ENCODE measurements at places on chromosomes 1 and 21.
A peak's percentile ranks its signal among the peaks of the same experiment; 100 is the strongest.

DNA sequence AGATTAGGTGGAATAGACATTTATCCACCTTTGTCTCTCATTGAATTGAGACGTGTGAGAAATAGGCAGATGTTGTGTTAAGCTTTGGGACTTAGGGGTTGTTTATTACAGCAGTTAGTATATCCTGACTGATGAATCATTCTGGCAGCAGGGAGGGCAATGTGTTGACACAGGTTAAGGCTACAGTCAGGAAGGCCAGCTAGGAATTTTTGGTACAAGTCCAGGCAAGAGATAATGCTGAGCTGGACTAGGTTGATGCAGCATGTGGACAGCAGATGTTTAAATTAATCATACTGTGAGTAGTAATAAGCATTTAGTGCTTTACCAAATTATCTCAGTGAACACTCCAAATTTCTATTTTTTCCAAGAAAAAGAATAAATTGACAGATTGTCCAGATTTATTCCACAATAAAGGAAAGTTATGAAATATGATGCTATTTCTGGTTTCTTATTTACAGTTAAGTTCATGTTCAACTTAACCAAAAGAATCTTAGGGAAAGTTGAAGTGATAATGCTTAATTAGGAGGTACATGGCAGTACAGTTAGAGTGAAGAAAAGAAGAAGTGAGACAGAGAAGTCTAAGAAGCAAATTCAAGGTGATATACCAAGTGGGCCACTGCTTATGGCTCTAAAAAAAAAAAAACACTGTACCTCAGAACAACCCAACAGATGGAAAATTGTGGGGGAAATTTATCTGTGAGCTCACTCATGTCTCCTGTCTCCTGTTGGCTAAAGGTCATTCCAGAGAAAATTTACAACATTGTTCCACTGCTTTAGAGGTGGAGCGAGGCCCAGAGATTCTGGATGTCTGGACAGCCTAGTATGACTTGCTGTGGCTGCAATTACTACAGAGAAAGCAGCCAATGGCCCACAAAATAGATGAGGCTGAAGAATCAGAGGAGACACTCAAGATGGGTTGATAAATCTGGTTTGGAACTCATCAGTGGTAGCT lies 102.7 kb upstream of the C21orf91 start:
- DNase-seq: no peak

- DNase-seq: no peak
Measured at GRCh38 chr1:223276029-223276428, 87.9 kb downstream of the SUSD4 start.

DNA sequence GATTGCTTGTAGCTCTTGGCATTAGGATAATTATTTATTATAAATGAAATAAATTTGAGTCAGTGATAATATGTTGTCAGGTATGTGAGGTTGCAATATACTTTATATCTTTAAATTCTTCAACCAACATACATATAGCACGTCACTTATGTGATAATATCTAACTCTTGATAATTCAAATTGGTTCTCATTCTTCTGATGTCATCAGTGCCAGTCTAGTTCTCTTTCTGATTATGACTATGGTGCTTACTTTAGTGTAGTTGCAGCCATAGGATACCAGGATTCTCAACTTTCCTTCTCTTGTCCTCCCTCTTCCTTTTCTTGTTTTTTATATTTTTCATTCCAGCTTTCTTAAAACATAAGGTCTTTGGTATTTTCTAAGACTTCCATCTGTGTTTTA lies 34.8 kb upstream of the ATP6V1G3 start:
- DNase-seq: no peak

GRCh38 chr21:36915014-36915695 lies 51.3 kb downstream of the HLCS start:
- DNase-seq: no peak

DNA sequence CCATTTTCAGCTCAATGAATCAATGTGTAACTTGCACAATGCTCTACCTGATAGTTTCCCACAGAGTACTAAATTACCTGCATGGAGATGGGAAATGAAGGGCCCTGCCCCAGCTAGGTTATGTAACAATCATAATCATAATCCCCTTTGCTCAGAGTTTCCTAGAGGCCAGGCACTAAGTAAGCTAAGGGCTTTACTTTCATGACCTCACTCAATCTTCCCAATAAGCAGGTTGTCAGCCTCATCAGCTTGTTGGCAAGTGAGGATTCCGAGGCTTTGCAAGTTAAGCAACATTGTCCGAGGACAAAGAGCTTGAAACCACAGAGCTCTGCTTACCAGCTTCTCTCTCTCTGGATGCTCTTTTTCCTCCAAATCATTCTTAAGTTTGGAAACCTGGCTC lies 64.1 kb upstream of the NTPCR start:
- no peak for DNase-seq

DNA sequence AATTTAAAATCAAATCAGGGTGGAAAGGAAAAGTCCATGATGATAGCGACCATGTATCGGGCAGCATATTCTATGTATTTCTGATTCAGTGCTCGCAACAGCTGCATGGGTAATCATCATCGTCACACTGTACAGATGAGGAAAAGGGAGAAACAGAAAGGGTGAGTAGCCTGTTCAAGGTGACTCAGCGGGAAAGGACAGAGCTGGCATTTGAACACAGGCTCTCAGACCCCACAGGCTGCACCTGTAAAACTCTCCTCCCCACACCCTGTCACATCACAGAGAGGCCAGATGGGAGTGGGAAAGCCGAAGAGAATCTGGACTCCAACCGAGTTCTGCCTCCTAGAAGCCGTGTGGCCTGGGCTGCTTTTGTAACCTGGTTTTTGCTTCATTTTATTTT lies 14.0 kb downstream of the RUNX1 start:
- no peak for DNase-seq

- peak; percentile 90 for DNase-seq
Measured at GRCh38 chr1:229430761-229431283, 3.1 kb downstream of the ACTA1 start.

GRCh38 chr1:221718381-221719277 lies 23.3 kb downstream of the DUSP10 start:
- DNase-seq: no peak

DNA sequence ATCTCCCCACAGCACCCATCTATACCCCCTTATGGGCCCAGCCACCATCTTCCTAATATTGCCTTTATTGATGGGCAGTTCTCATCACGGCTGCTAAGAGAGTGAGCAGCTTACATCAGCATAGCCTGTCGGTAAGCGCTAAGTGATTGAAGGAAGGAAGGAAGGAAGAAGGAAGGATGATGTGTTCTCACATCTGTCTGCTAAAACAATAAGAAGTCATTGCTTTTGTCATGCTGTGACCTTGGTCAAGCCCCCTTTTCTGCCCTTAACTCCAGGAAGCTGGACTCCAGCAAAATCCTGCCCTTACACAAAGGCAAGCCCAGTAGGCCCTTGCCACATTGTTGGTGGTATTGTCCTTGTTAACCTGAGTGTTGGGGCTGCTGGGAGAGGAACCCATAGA lies 165.0 kb downstream of the ETS2 start:
- no peak for DNase-seq

DNA sequence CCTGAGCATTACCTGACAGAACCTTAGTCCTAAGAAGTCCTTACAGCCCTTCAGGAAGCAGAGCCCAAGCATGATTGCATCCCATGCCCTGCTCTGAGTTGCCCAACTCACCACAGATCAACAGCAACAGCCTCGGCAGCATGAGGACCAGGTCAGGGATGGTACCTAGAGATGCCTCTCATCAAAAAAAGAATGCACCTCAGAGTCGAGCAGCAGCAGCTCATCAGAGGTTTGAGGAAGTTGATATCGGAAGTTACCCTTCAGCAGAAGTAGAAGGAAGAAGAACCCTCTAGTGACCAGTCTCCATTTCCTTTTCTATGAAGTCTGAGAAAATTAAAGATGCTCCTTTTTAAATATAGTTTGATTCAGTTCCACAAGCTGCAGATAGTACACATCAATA lies at the start of gene FCRL1:
Gene FCRL1 (minus strand): TSS at position 225 of the 400 bp plus-strand sequence. CDS start 83 bp downstream, at position 142.
- DNase-seq: no peak

- peak; percentile 68 for DNase-seq
Measured at GRCh38 chr1:1782399-1783221, 4.3 kb upstream of the NADK start.
